Heart left ventricle (tissue), 16 donors: ENCODE measurements at places on chromosomes 3 and 15. TPM values are rescaled to one million over a fixed set of nuclear protein-coding genes. Genes with fewer than 3 reads are reported as not detected.

The CLDN1 gene
- 0.15 TPM for polyA plus RNA-seq

The SLC22A13 gene
- polyA plus RNA-seq, result 0.23 TPM

The ZNF502 gene
- 3.4 TPM for polyA plus RNA-seq

The SLITRK3 gene
- polyA plus RNA-seq, result not detected

The LZTFL1 gene
- polyA plus RNA-seq, result 1.7 TPM
